Activated T-helper 1 cell treated with anti-CD3 and anti-CD28 coated beads, Interleukin-2, amount 50 U/mL, for 16 hours (primary cell): ENCODE measurements at places on chromosomes 4 and X.

DNA sequence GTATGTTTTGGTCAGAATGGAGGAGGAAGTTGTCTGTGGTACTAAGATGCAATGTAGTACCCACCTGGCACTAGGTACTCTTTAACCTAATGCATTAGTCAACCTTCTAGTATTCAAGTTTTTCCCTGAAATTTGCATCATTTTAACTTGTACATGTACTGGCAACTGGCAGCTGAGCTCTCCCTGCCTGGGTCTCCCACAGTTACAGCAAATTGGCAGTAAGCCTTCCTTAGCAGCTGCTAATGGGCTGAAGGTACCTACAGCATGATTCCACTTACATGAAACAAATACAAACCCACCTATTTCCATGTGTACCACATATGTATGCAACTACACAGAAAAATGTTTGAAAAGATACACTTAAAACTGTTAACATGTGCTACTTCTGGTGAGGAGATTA lies 8.1 kb upstream of the KLHL2 start:
- no peak for DNase-seq

- DNase-seq: no peak
These were observed 342.7 kb upstream of the PABPC4L start for GRCh38 chr4:134544303-134544770.

DNA sequence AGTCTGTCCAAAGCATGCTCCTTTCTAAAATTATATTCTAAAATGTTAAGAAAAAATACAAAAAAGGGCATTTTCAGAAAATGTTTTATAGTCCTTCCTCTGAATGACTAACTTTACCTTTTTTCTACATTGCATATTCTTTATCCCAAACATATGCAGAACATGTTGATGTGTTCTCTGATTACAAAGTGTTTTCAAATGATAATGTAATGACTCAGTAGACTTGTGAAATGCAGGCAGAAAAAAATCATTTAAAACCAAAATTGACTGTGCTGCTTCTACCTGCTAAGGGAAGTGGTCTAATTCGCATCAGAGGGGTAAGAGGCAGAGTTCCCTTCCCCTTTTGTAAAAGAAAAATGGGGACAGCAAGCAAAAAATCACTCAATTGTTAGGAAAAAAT lies 22.7 kb upstream of the YTHDC1 start:
- no peak for DNase-seq

DNA sequence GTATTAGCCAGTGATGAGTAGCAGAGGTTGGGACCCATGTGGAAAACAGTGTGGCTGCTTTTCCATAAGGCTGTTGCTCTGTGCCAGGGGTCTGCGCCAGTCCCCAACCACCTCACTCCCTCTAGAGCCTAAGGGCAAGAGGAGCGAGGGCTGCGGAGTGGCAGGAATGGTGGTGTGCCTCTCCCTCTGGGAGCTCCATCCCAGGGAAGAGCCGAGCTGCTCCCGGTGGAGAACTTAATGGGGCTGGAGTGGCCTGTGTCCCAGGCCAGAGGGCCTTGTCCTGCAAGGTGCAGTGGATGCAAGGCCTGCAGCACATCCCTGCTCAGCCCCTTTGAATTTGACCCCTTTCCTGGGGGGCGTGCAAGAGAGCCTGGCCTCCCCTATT lies 105.4 kb upstream of the GRXCR1 start:
- no peak for DNase-seq

DNA sequence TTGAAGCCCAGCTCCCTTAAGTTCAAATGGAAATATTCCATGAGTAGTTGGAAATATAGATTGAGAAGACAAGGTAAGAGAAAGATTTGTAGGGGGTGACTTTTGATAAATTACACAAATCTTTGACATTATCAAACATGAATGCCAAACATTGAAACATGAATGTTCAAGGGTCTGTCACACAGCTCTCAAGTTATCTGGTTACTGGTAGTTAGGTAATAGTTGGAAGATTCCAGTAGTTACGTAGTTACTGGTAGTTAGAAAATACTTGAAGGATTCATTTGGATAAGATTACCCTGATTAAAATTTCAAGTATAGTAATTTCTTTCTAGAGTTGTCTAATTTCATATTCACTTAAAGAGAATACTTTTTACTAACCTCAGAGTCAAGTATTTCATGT lies 20.7 kb downstream of the KIAA0232 start:
- DNase-seq: no peak

DNA sequence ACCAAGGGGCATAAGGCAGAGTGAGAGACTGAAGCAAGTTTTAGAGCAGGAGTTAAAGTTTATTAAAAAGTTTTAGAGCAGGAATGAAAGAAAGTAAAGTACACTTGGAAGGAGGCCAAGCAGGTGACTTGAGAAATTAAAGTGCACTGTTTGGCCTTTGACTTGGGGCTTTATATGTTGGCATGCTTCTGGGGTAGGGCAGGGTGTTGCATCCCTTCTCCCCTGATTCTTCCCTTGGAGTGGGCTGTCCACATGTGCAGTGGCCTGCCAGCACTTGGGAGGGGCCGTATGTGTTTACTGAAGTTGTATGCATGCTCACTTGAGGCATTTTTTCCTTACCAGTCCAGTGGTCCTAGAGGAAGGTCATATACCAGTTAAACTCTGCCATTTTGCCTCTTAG lies 35.3 kb upstream of the GPR173 start:
- no peak for DNase-seq

DNA sequence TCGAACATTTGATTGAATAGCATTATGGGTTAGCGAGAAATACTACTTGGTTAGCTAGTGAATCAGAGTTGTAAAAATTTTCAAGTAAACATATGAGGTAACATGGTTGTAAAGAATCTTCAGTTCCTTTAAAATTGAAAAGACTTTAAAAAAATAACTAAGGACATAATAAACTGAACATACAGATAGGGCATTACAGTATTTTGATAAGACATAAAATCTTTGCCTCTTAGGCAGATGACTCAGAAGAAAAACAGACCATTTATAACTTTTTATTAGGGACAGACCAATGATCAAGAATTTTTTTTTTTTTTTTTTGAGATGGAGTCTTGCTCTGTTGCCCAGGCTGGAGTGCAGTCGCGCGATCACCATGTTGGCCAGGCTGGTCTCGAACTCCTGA lies 43.1 kb downstream of the PNMA5 start:
- no peak for DNase-seq

DNA sequence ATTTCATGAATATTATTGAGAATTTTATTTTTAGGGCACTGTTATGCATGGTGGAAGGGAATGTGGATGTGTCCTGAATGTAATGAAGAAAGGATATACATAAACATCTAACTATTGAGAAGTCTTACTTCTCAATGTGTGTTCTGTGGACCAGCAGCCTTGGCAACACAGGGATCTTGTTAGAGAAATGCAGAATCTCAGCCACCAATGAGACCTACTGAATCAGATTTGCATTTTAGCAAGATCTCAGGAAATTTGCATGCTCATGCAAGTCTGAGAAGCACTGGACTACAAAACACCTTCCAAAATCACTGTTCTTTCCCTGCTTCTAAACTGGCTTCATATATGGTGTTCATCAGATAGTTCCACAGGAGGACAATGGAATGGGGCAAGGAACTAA lies 139.7 kb upstream of the WDFY3 start:
- DNase-seq: no peak

GRCh38 chr4:96677499-96677898 lies 837.6 kb downstream of the PDHA2 start:
- DNase-seq: no peak

GRCh38 chr4:26048950-26049349 lies 134.9 kb downstream of the SMIM20 start:
- no peak for DNase-seq

- no peak for DNase-seq
These were observed 18.0 kb downstream of the FAM9A start for GRCh38 chrX:8783097-8783713.

DNA sequence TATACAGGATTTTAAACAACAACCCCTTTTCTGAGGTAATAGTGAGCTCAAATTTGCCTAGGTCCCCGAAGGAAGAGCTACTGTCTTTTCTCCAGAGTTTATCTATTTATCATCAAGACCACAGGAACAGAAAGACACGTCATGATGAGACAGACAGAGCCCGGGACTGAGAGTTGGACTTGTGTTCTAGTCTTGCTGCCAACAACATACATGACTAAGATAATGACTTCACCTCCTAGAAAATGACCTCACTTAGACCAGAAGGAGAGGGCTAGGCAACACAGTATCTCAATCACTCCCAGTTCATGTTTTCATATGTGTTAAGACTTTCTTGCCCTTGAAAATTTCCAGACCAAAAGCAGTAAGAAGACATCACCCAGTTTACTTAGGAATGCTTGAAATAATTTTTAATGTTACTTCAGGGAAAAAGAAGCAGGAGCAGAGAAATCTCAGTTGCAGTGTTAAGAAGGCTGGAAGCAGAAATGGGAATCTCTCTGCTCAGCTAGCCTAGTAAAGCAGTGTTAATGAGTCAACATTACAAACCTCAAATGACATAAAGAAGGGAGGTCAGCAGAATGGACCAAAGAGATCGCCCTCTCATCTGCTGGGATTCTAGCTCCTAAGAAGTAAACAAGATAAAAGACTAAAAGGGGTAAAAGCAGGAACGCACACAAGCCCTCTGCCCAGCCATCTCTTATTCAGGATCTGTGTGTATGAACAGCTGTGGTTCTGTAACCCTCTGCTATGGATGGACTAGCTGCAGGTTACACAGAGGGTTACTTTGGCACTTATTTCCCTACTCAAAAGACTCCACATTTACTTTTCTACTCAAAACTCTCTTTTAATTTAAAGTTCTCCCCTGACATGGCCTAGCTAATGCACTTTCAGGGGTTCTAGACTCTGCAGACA lies 24.8 kb downstream of the PDGFC start:
- no peak for DNase-seq

DNA sequence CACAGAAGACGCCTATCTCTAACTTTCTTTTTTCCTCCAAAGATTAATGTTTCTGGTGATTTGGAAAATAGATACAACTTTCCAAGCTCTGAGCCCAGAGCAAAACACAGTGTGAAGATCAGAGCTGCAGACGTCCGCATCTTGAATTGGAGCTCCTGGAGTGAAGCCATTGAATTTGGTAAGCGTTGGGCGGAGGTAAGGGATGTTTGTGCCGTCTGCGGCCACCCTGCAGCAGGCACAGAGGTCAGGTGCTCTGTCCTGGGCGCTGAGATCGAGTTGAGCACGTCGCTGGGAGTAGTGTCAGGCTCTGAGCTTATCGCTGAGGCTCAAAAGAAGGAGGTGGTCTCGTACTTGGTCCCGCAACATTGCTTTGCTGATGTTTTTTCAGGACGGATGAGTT lies 31.8 kb downstream of the CSF2RA start:
- DNase-seq: no peak

DNA sequence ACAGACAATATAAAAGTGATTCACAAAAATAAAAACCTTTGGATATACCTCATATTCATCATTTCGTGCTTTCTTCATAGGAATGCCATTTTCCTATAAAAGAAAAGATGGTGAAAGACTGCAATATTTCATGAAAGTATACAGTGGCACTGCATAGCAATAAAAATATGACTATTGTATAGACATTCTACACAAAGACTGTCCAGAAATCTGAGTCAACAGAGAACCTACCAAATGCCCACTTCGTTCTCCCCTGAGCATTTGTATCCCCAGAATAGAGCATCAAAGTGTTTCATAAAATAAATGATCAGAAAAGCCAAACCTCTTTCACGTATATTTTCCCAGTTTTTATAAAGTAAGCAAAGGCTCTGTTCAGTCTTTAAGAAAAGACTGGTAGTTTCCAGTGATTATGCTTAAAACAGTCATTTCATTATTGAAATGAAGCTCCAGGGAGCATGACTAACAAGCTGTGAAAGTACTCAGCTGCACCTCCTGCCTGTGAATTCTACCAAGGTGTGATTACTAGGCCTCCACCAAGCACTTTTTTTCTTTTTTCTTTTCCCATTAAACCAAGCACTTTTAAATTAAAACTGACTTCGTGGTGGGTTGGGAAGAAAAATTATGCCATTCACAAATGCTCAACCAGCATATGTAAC lies 20.2 kb downstream of the PPA2 start:
- DNase-seq: no peak

- DNase-seq: no peak
These were observed 3.1 kb downstream of the PPBP start for GRCh38 chr4:73984736-73985527.

DNA sequence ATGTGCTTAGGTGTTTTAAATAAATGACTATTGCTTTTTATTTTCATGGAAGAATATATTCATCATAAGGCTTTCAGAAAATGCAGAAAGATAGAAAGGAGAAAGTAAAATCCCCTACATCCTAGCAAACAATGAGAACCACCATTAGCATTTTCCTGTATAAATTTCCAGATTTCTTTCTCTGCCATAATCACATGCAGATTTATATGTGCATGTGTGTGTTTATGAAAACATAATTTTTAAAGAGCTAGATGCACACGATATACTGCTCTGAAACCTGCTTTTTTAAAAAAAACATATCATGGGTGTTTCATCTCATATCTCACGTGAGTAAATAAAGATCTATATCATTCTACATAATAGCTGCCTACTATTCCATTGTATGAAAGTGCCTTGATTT lies 26.4 kb upstream of the PPARGC1A start:
- DNase-seq: no peak

GRCh38 chr4:157806184-157806583 lies 366.6 kb downstream of the GASK1B start:
- DNase-seq: no peak

DNA sequence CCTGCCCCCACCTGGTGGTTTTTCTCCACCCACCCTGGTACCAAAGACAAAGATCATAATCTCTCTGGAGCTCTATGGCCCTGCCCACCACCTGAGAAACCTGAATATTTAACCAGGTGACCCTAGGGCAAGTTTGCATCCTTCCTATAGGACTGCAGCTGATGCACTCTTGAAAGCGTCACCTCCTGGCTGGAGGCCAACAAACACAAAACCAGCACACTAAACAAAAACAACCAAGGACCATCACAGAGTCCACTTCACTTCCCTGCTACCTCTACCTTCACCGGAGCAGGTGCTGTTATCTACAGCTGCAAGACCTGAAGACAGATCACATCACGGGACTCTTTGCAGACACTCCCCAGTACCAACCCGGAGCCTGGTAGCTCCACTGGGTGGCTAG lies 296.7 kb upstream of the FGF13 start:
- no peak for DNase-seq

DNA sequence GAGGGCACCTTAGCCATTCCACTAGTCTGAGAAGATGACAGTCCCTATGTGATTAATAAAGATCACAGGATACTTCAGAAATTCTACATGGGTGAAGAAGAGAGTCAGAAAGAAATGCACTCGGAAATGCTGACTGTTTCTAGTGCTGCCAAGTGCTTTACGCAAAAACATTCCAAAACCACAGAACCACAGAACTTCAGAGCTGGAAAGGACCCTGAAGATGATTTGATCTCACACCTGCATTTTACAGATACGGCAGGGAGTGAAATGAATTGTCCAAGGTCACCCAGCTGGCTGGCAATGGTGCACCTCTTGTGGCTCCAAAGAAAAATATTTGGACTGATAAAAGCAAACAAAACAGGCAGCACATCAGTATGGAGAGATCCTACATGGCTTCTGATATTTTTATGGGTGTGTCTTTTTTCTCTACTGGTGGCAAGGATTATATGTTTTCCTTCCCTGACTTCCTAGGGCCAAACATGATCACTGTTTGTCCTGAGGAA lies 115.9 kb downstream of the MAML3 start:
- no peak for DNase-seq
